ENCODE measurements at places on chromosomes 5 and 9.

DNA sequence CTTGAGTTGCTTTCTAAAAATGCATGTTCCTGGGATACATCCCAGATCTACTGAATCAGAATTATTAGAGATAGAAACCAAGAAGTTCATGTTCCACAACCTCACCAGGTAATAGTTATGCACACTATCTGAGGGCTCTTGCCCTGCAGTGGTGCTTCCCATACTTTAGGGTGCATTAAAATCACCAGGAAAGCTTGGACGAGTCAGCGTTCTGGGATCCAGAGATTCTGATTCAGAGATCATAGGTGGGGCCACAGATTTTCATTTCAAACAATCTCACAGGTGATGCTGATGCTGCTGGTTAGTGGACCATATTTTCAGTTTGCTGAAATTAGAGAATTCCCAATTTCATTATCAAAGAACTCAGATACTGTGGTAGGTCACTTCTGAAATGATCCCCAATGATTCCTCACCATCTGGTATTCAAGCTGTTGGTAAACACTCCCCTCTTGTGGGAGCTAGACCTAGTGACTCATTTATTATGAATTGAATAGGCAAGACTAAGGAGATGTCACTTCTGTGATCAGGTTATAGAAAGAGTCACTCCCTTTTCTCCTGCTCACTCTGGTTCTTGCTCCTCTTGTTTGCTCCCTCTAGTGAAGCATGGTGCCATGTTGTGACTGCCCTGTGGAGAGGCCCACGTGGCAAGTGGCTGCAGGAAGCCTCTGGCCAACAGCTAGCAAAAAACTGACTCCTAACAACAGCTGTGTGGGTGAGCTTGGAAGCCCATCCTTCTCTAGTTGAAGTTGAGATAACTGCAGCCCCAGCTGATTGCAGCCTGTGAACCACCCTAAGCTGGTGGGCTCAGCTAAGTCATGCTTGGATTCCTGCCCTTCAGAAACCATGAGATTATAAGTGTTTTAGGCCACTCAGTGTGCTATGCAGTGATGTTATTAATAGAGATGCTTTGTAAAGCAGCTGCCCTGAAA, 59.8 kb downstream of the SH3TC2 start:
- DNase-seq: no peak

GRCh38 chr9:132637351-132637750, 32.4 kb downstream of the DDX31 start:
- DNase-seq: no peak

DNA sequence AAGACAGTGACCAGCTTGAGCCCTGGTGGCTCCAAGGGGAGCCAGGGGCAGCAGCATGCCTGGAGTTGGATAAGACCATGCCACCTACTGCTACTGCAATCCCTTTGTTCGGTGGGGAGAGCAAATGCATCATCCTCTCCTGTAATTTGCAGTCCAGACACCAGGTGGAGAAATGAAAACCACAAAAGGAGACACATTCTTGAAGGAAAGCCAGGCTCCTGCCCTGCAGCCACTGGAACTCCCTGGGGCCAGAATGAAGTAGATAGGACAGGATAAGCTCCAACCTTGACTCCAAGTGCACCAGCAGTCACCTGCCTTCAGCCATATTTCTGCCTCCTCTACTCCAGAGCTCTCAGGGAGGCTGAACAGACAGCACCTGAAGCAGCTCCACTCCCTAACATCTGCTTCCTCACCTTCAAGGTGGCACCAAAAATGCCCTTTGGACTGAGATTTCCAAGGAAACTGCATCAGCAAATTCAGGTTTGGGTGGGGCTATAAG, 65.1 kb upstream of the IQGAP2 start:
- no peak for DNase-seq

- peak; percentile 58 for DNase-seq
Measured at GRCh38 chr9:89597711-89598362, 7.0 kb upstream of the GADD45G start.

DNA sequence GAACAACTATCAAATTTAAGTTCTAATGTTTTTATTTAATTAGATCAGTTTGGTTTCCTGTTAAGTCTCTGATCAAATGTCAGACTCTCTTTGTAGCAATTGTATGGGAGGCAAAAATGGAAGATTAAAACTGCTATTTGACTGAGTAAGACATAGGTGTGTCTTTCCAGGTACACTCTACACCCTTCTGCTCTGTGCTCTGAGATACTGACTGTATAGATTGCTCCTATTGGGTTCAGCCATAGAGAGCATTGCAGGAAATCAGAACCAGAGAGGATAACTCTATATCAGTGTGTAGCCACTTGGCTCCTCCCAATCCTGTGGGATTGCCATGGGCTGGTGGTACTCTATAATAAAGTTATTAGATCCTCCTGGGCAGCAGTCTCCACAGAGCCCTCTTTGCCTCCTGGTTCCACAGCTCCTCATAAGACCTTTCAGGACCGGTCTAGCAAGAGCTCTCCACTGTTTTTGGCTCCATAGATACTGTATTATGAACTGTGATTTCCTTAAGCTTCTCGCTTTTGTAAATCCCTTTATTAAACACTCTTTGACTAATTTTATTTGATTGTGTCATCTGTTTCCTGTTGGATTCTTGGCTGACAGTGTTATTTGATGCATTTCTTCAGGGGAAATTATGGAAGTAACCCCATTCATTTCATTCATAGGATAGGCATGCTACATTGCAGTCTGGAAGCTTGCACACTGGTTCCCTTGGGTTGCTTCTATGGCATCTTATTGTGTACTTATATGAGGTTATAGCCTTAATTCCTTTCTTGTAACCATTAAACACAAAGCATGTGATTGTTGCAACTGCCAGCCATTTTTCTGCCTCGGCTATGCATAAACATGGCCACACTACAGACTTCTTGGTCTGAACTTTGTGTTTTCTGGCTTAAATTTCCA, 115.6 kb downstream of the VCAN start:
- no peak for DNase-seq

DNA sequence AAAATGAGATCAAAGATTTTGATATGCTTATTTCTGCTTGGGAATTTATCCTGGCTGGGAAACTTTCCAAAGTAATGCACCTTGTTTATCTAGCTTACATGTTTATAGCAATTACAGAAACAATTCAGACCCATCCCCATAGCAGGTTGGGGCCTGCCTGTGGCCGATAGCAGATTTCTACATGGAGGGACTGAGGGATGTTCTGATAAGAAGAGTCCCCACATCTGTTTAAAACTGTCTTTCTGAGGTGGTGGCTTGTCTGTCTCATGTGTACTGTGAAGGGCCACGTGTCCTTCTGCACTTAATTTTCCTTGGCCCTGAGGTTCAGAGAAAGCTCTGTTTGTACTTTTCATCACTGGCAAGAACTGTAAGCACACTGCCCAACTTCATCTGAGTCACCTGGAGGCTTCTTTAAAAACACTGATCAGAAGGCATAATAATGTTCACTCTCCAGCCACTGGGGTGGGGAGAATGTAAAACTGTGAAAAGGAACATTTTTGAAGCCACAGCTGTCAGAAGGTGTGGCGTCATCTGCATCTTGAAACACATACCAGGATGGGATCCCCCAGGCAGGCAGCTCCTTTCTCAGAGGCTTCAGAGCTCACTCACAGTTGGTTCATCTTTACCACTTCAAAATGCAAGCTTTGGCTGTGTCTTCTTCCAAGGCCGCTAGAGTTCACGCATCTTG, 80.3 kb downstream of the MAP1B start:
- no peak for DNase-seq

DNA sequence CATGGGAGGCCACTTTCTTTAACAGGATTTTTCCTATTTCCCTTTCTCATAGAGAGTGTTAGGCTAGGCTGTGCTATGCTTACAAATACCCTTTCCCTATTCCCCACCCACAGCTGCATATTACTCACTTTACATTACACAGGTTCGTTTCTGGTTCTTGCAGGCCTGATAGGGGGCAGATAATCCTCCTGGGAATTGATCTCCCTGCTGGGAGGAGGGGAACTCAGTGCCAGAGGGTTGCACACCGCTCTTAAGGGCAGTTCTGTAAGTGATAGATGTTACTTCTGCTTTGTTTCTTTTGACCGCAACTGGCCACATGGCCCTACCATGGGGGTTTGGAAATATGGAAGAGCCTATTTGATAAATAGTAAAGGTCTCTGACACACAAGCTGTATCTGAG, 54.0 kb upstream of the NTRK2 start:
- no peak for DNase-seq

- DNase-seq: no peak
Measured at GRCh38 chr5:124825250-124825982, 79.0 kb upstream of the ZNF608 start.

DNA sequence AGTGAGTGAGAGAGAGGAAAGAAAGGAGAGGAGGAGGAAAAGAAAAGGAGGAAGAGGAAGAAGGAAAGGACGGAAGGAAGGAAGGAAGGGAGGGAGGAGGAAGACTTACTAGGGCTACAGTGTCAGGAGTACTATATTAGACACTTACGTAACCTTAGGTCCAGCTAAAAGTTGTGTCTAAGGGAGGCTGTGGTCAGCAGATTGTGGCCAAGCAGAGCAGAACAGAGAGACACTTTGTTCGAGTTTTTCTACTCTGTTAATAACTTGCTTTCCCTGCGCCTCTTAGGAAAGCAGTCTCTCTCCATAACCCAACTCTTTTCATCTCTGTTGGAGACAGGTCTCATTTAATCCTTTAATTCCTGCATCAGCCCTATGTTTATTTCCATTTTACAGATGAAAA, 138.9 kb downstream of the KCNN2 start:
- DNase-seq: no peak

All from naive thymus-derived CD4-positive, alpha-beta T cell (primary cell).